ENCODE measurements at places on chromosomes 6 and 20. TPM values are rescaled to one million over a fixed set of nuclear protein-coding genes. Genes with fewer than 3 reads are reported as not detected.

The CRIP3 gene
- 6.3 TPM for polyA plus RNA-seq

The ADGB gene
- polyA plus RNA-seq, result not detected

The GABRR1 gene
- not detected for polyA plus RNA-seq

The SIGLEC1 gene
- polyA plus RNA-seq, result not detected

The GTF2H4 gene
- polyA plus RNA-seq, result 8.2 TPM

The PGC gene
- not detected for polyA plus RNA-seq

The RIPOR3 gene
- 1.4 TPM for polyA plus RNA-seq

The ACAT2 gene
- polyA plus RNA-seq, result 28.1 TPM

The KCNQ5 gene
- 0.29 TPM for polyA plus RNA-seq

The MMP24 gene
- 0.08 TPM for polyA plus RNA-seq

The HCRTR2 gene
- not detected for polyA plus RNA-seq

The ZNF343 gene
- 10.1 TPM for polyA plus RNA-seq

The DEFB132 gene
- not detected for polyA plus RNA-seq

The BPI gene
- not detected for polyA plus RNA-seq
